ENCODE measurements at places on chromosomes 1 and 21.

DNA sequence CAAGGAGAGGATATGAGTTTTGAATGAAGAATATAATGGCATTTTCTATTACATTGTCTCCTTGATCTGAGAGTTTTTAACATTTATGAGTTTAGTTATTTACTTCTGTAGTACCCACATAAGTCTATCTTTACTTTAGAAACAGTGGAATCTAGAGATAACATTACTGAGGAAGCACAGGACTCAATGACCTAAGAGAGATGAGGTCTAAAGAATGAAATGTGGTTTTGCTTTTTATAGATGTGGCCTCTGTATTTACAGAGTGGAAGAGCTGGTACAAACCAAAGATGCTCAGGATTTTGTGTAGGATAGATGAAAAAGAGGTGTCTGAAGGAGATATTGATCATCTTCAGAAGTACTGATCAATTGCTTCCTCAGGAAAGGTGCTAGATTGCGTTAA lies 177.3 kb downstream of the KCTD3 start:
- DNase-seq: no peak

DNA sequence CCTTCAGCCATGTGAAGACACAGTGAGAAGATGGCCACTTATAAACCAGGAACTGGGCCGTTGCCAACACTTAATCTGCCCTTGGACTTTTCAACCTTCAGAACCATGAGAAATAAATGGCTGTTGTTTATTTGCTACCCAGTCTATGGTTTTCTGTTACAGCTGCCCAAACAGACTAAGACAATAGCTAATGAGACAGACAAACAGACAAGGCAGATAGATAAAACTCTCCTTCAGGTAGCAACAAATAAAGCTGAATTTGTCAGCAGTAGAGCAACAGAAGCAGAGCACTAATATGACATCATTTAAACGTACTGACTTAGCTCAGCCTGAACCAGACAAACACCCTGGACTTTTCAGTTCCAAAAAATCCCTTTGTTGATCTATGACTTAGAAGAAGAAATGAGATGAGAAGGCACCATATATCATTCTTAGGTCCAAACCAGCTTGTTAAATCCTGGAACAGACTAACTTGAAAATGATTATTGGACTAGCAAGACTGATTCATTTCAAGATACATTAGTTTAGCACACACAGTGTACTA lies 27.0 kb downstream of the ZZZ3 start:
- no peak for DNase-seq

DNA sequence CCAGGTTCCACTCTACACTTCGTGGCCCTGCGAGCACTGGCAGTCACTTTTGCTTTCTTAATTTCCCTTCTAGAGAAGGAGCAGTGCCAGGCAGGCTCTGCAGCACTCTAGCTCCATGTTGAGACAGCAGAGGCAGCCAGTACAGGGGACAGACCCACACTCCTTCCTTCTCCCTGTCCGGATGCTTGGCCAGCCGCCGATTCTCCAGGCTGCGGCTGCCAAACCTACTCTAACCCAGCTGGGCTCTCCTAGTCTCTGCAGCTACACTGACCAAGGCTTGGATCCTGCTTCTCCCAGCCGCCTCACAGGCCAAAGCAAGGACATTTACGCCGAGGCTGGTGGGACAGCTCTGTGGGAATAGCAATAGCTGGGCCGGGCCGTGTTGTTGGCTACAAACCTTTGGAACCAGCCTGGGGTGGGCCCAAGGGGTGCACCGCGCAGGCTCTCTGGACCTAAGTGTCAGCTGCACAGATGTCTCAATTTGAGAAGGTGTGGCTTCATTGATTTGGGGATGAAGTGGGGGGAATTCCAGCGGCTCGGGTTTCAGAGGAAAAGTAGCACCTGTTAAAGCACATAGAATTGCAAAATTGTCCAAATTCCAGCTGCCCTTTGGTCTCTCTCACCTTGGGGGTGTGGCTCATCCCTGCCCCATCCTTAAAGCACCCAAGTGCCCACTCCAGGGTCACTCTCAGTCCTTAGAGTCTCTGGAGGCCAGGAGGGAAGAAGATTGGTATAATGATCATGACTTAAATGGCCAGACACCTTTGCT lies 3.2 kb downstream of the BARHL2 start:
- no peak for DNase-seq

DNA sequence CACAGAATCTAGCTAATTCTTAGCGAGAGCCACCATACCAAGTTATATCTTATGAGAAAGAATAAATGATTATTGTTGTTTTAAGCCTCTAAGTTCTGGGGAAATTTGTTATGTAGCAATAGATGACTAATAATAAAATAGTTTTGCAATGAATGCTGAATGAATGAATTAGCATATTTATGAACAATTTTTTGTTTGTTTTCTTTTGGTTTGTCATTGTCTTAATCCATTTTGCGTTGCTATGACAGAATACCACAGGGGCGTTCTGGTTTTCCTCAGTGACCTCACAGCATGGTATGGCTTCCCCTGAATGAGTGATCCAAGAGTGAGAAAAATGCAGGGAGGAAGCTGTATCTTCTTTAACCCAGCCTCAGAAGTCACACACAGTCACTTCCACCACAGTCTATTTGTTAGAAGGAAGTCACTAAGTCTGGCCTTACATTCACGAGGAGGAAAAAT lies 53.8 kb upstream of the HPDL start:
- no peak for DNase-seq

DNA sequence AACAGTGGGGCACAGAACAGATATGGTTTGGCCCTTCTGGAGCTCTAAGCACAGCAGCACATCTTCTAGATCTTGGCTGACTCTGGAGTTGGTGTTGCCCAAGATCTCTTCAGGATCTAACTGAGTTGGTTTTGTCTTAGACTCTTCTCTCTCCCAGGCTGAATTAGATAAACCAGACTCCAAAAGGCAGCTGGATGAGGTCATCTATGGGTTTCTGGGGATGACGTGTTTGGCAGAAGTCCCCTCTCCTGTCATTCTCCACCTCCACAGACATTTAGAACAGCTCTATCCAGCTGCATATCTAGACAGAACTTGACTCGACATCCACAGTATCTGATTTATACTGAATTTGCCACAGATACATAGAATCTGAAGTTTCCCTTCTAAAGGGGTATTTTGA lies 75.3 kb downstream of the ST6GALNAC5 start:
- DNase-seq: no peak

Data from CD4-positive, alpha-beta T cell treated with Interleukin-17A for 1 hour (primary cell).